ENCODE measurements at places on chromosomes 1 and 21.

DNA sequence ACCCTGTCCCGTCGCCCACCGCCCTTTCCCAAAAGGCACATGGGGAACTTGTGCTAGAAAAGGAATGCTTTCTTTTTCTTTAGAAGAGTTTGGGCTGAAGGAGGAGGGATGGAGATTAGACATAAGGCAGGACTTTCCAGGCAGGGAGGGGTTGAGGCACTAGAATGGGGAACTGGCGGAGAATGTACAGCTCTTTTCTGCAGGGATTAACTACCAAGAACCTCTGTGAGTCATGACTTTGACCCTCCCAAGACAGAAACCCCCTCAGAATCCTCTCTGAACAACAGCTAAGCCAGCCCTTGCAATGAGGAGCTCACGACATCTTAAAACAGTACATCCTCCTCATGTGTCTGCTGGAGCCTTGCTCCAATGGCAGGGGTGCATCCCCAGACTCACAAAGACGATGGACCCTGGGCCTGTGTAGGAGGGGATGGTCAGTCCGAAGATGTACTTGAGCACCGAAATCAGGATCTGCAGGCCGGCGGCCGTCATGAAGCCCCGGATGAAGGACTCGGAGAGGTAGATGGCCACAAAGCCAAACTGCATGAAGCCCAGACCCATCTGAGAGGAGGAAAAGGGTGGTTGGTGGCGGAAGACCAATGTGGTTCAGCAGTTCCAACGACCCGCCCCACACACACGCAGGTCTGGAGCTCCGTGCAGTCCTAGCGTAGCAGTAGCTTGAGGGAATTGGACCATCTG is 13.6 kb downstream of the SLC26A9 start:
- no peak for DNase-seq

- peak; percentile 54 for DNase-seq
These were observed 8.1 kb downstream of the COL8A2 start for GRCh38 chr1:36116901-36117300.

GRCh38 chr1:234639961-234640360 is 30.0 kb upstream of the IRF2BP2 start:
- DNase-seq = no peak

DNA sequence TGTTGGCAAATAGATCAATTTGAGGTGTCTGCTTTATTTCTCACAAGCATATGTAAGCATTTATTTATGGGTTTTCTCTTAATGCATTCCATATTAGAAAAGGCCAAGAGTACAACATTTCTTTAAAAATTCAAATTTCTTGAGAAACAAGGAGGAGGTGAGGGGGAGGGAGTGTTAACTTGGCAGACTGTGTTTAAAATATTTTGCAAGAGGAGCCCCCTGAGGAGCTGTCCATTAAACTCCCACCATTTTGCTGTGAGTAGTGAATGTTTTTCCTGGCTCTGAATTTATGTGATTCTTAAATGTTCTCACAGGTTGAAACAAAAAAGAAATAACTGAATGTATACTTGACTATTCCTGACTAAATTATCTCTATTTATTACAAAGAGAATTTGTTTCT is 363.8 kb downstream of the PTPRC start:
- no peak for DNase-seq

DNA sequence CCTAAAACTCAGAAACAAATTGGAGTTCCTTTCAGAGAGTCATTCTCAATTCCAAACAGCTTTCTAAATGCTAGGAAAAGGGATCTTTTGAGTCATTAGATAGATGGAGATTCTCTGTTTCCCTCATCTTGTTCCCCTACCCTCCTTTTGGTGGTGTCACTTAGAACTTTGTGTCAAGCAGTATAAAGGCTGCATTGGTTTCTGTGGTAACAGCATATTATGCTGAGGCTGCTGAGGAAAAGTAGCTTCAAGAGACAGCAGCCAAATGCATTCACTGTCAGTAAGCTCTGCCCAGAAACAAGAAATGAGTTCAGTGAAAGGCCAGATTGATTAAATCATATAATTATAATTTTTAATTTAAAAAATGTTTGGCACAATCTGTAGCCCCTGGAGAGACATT is 144.1 kb downstream of the LRRC40 start:
- no peak for DNase-seq

DNA sequence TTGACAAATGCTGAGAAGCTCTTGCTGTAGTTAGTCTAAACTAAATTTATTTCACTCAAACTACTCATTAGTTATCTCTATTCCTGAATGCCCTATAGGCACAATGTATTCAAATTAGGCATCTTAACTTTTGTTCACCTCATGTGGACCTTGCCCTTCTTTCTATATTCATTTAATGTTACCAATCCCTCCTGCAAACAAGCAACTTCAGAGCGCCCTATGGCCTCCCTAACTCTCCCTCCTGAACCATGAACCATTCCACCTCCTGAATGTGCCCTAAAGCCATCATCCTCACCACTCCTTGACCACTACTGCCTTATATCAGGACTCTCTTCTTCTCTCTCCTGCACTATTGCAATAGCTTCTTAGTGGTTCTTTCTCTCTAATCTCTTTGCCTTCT is 34.8 kb upstream of the SAMD13 start:
- no peak for DNase-seq

GRCh38 chr1:7299994-7300393 is 471.1 kb upstream of the VAMP3 start:
- DNase-seq = peak; percentile 75

GRCh38 chr21:29359718-29360117 is 61.0 kb downstream of the BACH1 start:
- DNase-seq = no peak

GRCh38 chr1:229625071-229625914 is 629 bp downstream of the TAF5L start:
- peak; percentile 54 for DNase-seq

GRCh38 chr21:43654806-43655489 is 4.3 kb downstream of the HSF2BP start:
- DNase-seq = peak; percentile 58

- DNase-seq = no peak
These were observed 3.0 kb downstream of the LDLRAD2 start for GRCh38 chr1:21814981-21815582.

DNA sequence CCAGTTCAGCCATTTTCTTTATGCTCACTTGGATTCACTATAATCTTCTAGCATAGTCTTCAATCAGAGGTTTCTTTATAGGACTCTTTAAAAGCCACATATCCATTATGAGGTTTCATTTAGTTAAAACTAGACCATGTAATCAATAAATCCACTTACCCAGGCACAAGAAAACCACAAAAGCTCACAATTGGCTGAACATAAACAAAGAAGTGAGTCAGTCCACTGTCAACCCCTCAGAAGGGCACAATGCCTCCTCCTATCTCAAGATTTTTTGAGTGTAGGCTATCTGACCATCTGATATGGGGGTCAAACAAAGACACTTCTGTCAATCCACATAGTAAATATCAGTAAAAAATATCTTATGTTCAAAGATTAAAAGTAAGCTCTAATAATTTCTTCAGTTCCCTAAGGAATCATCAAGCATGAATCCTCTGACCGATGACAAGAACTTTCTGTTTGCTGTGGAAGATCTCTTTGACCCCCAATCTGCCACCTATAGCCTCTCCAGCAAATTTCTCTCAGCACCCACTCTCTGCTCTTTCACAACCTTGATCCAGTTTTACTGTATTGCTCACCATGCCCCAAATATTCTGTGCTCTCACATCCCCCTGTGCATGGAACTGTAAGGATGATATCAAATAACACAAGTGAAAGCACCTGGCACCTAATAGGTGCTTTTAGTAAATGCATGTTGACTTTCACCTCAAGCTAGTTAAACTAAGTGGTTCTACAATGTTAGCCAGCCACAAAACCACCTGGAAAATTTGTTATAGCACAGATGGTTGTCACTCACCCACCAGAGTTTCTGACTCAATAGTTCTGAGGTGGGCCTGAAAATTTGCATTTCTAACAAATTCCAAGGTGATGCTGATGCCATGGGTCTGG is 16.7 kb downstream of the RAB3B start:
- no peak for DNase-seq

DNA sequence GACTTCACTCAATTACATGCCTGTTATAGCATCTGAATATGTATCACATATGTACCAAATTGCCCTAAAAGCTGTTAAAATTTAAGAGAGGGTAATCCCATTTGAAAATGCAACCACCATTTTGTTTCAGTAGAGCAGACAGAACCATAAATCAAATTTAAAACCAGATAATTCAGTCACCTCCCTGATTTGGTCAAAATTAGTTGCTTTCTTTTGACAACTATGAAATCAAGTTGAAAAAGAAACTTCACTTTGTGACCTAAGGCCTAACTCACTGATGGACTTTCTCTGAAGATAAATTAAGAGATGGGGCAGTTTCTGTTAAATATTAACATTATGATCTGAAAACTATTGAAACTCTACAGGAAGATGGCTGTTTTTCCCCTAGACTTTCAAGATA is 6.7 kb downstream of the GORAB start:
- DNase-seq = no peak

GRCh38 chr1:70790232-70790923 is 257.2 kb downstream of the PTGER3 start:
- no peak for DNase-seq

GRCh38 chr1:204437796-204438570 is 26.4 kb upstream of the PPP1R15B start:
- DNase-seq = no peak
